Psoas muscle (tissue), 8 donors: ENCODE measurements at places on chromosomes 1 and 21. TPM values are rescaled to one million over a fixed set of nuclear protein-coding genes. Genes with fewer than 3 reads are reported as not detected.

DNA sequence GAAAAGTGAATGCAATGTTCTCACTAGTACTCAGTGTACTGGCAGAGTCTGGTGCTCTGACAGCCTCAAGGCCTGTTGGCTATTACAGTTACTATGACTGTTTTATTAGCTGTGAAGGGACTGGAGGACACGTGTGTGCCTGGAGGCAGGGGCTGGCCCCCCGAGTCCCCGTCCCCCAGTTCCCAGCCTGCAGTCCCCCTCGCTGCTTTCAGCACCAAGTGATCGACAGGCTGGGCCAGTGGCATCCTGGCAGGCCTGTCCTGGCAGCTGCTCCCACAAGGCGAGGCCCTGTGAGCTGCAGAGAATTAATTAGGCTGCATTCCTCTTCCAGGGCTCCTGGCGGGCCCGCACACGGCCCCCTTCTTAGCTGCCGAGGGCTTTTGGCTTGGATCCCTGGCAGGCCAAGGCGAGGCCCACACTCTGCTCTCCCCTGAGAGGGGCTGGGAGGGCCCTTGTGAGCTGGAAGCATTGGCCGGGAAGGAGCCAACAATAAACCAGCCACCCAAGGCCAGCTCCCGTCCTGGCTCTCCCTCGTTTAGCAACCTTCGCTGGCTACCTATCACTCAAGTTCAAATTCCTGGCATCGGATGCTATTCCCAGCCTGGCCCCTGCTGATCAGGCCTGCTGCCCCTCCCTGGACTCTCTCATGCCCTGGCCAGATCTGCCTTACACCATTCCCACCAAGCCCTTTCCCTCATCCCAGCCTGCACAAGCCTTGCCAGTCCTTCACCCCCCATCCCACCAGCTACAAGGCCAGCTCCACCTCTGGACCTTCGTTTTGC, 9.8 kb downstream of the EDN2 start:
- no peak for DNase-seq

DNA sequence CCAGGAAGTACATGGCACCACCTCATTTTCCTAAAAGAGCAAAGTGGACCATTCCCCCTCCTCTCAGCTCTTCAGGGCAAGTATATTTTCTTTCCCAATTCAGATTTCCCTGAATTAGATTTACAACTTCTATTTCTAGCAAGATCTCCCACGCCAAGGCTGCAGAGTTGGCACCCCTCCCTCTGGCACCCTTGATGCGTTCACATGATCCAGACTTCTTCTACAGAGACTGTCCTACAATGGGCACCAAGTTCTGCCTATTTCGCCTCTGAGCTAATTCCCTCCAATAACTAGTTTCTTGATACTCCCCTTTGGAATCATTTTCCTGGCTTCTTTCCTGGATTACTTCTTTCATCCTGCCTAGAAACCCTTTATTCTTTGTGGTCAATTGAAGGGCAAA, 122.0 kb downstream of the CDC7 start:
- DNase-seq = peak; percentile 64

DNA sequence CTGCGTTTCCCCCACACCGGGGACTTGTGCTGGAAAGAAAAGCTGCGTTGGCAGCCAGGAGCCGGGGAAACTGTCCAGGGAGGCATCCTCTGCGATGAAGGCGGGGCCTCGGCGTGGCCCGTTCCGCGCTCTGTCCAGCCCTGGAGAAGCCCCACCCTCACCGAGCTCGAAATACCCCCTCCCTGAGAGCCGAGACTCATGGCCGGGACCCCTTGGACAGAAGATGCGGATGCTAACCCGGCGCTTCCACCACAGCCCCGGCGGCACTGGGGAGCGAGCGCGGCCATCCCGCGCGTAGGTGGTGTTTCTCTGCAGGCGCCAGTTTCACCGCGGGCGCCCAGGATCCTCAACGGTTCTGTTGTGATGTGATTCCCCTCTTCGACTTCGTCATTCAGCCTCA, 31.6 kb downstream of the PDE9A start:
- DNase-seq = peak; percentile 50

The HYI gene
- 9.9 TPM for polyA plus RNA-seq
